ENCODE measurements at places on chromosomes 5 and 9.

DNA sequence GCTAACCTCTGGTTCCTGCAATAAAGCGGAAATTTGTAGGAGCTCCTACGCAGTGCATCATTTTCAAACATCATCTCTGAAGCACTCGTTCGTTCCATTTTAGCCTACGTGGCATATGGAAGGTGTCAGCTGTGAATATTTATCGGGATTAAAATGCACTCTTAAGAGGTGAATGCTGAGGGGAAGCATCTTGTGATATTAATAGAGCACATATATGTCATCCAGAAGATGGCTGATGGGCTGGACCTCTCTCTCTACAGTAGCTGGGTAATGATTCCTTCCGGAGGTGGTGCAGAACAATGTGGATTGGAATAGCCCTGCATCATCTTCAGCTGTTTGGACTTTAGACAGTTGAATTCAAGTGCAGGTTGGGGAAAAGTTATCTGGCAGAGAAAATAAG lies 478.7 kb downstream of the DMAC1 start:
- DNase-seq: no peak

DNA sequence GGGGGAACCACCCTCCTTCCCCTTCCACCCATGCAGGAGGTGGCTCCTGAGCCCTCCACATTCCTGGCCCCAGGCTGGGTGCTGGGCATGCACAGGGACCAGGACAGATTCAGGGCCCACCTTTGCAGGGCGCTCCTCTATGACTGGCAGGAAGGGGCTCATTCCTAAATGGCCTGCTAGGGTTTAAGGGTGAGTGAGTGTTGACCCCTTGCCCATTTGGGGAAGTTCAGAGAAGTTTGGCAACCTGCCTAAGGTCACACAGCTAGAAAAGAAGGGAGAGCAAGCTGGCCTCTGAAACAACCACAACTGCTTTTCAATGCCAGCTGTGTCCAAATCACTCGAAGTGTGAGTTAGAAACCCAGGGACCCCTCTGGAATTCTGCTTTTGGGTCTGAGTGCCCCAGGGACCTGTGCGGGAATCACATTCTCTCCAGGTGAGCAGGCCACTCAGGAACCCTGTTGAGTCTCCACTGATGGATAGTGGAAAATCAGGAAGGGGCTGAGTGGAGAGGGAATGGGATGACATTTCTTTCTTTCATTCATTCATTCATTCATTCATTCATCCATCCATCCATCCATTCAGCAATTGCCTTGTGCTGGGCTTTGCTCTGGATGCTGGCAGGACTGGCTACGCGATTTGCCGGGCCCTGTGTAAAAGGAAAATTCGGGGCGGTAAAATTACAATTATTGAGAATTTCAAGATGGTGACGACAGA lies 191.9 kb downstream of the C9orf50 start:
- DNase-seq: no peak

- no peak for DNase-seq
These were observed 60.8 kb downstream of the FGF18 start for GRCh38 chr5:171480239-171480638.

- no peak for DNase-seq
These were observed 559 bp downstream of the ROR2 start for GRCh38 chr9:91949392-91949945.

DNA sequence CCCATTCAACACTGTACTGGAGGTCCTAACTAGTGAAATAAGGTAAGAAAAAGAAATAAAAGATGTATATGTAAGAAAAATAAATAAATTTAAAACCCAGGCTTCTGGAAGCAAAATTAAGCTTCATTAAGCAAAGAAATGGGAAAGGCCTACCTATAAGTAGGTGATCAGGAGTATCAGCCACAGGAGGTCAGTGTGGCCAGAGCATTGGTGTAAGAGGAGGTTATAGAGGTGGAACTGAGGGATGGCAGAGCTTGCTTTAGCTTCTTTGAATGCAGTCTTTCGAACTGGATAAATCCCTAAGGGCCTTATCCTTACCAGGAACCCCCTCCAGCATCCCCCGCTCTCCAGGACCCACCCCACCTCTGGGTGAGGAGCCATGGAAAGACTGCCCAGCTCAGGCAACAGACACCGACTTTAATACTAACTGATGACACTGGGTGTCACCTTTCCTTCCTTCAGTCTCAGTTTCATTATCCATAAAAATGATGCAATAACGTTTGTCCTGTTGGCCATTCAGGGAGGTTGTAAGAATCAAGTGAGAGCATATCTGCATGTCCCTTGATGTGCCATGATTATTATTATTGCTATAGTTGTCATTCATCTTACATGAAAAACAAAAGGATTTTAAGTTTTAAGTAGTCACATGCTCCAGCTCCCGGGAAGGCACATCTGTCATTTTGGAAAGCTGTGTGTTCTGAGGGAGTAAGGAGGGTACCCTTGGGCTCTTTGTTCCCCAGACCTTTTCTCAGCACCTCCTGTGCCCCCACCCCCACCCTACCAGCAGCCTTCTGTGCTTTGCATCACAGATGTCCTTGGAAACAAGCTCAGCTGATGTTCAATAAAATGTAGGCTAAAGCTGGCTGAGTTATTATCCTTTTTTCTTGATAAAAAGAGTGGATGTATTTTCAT lies 50.8 kb upstream of the CTNNA1 start:
- no peak for DNase-seq

GRCh38 chr9:38226491-38226951 lies 157.5 kb upstream of the SHB start:
- DNase-seq: no peak

DNA sequence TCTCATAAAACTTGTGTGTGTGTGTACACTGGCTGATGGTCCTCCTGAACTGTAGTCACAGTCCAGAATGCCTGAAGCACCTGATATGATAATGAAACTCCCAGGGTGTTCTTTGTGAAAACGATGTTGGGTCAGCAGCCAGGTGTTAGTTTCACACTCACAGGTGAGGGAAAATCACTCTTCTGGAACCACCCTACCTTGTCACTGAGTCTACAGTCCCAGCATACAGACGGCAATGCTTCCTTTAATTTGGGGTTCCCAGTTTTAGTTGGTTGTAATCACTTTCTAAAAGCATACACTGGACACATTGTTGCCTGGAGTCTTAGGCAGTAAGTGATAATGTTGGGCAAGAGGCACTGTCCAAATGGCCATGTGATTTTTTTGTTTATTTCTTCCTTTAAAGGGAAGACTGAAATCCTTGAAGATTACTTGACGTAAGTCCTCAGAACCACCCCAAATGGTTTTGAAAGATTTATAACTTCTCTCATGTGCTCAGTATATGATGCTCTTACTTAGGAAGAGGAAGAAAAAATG lies 18.2 kb upstream of the MGAT1 start:
- DNase-seq: no peak

GRCh38 chr9:99947395-99947794 lies 40.9 kb downstream of the STX17 start:
- peak; percentile 4 for DNase-seq

DNA sequence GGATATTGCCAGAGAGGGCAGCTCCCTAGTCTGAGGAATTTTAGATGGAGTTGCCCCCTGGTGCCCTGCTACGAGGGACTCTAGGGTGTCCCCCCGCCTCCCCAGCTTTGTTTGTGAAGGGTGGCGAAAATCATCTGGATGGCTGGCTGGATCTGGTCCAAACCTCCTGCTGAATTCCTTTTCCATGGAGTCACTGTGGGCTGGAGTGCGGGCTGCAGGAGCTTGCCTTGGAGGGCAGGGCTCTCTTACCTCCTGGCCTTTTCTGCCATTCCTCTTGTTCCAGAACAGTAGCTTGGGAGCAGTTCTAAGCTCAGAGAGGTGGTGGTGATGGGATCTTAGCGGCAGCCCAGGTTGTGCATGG lies 2.1 kb downstream of the SYNPO start:
- peak; percentile 86 for DNase-seq

- peak; percentile 67 for DNase-seq
These were observed 89.9 kb upstream of the GNAQ start for GRCh38 chr9:78121488-78121887.

DNA sequence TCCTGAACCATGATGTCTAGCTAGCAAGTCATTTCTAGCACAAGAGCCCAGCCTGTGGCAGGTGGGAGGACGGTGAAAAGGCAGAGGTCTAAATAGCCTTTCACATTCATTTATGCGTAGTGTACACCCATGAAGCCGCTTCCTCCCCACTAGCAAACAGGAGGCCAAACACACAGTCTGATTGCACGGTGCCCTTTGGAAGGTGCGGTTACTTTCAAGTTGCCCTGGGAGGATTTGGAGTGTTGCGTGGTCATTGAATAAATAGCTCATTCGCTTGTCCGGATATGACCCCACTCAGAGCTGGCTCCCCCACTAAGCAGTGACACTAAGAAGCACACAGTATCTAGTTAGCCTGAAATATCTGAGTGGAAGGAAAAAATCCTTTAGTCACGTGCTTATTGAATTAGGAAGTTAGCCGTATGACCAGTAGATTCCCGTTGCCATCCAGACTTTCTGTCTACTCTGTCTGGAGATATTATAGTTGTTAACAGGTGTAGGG lies 664 bp upstream of the ARSB start:
- DNase-seq: peak; percentile 70

DNA sequence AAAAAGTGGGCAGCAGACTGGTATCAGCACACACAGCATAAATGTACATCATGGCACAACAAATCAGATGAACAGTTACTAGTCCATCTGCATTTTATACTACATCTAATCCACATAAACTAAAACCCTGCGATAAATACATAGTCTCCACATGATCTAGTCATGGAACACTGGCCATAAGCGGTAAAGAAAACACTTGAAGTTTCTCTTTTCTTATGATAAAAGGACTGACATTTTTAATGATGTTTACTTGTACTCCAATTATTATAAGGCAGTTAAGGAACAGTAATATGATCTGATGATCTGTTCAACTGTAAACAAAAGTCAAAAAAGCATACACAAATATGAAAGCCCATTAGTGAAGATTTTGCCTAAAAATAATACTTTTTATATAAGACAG lies 112.5 kb downstream of the MPDZ start:
- DNase-seq: no peak

GRCh38 chr5:128021411-128021810 lies 62.2 kb upstream of the SLC12A2 start:
- no peak for DNase-seq

DNA sequence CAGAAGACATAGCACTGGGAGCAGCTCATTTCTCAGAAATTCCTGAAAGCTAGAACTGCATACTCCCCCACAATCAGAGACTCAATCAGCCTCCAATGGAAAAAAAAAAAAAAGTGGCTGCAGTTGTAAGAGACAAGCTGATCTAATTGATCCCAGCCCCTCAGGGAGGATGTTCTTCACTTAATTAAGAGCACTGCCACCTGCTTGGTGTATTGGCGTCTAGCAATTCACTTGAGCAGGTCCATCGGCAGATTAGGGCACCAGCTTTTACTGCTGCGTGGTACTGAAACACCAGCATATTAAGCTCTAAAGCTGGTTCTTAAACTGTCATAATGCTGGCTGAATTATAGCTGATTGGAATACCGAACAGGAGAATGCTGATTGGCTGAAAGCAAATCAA lies 1890.1 kb upstream of the WWC1 start:
- no peak for DNase-seq

GRCh38 chr9:29393064-29393463 lies 1819.8 kb upstream of the C9orf72 start:
- peak; percentile 41 for DNase-seq

DNA sequence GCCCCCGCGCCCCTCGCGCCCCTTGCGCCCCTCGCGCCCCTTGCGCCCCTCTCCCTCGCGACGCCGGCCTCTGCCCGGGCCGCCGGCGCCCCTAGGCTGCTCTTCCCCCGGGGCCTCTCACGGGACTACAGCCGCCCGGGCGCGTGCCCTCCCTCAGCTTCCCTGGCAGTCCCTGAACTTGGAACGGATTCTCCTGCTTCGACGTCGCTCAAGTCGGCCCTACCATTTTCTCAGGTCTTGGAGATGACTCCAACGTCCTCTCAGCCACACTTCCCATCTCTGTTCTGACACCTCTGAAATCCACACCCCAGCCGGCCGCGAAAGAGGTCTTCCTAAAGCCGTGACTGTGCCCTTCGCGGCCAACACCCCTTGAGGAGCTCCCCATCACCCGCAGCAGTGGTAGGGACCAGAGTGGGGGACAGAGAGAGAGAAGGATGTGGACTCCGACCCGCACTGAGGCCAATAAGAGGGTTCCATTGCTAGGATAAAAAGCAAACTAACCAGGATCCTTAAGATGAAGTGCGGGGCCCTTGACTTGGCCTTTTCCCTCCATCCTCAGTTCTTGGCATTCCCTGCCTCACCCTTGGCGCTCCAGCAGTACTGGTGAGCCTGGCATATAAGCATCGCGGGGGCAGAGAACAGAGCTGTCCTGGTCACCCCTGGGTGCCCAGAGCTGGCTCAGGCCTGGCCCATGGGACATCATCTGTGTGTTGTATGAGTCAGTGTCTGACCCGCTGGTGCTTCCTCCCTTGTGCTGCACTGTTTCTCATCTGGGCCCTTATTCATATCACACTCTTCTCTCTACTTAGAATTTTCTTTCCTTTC lies 38.6 kb upstream of the GARNL3 start:
- no peak for DNase-seq

GRCh38 chr9:128175726-128176125 lies 15.6 kb downstream of the CIZ1 start:
- DNase-seq: no peak

- peak; percentile 50 for DNase-seq
These were observed 12.0 kb downstream of the UIMC1 start for GRCh38 chr5:176994460-176995121.

- DNase-seq: no peak
These were observed 52.2 kb upstream of the KCNMB1 start for GRCh38 chr5:170441393-170441784.

DNA sequence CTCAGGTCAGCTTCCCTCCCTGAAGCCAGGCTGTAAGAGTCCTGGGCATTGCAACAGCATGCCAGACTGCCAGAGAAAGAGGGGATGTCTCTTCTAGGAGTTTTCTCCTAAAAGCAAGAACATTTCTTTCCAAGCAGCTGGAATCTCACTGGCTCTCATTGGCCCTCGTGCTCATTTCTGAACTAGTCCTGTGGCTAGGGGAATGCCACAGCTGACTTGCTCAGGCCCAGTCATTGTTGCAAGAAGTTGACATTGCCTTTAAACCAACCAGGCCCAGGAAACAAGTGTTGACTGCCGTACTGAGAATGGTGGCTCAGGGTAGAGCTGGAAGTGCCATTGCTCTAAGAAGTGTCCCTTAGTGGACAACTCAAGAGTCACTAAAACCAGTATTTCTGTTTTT lies 15.0 kb upstream of the CEP120 start:
- no peak for DNase-seq

GRCh38 chr5:67588389-67588788 lies 391.8 kb upstream of the CD180 start:
- DNase-seq: peak; percentile 9

- DNase-seq: no peak
These were observed 260.0 kb downstream of the RAB3C start for GRCh38 chr5:58842852-58843251.

DNA sequence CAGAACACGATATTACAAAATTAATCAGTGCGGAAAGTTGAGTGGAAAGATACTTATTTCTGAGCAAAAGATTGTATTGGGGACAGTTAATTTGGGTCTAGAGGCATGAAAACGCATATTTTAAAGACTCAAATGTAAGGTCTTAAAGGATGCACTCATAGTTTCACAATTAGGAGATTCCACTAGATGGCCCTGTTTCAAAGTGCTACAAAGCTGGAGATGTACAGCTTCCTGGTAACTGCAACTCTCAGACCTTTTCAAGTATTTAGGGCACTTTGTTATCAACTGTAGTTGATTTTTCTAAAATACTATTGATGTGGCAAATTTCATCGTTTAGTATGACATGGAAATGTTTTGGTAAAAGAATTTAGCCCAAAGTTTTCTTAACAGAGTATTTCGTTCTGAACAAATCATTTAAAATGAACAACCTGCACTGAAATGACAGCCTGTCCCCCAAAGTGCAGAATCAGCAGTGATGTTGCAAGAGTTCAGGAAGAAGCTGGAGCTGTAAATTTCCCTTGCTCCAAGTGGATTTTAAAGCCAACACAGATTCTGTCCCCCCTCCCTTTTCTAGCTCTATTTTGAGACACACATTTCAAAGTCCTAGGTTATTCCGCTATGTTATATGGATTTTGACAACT lies 16.2 kb upstream of the NDUFB6 start:
- DNase-seq: peak; percentile 69

Measured in astrocyte of the spinal cord (primary cell).